Activated CD4-positive, alpha-beta T cell treated with anti-CD3 and anti-CD28 coated beads, Interleukin-2, amount 10 ng/mL, durations not matched to agents 7 days and 5 days (primary cell): ENCODE measurements at places on chromosomes 3 and 15. TPM values are rescaled to one million over a fixed set of nuclear protein-coding genes. Genes with fewer than 3 reads are reported as not detected.

DNA sequence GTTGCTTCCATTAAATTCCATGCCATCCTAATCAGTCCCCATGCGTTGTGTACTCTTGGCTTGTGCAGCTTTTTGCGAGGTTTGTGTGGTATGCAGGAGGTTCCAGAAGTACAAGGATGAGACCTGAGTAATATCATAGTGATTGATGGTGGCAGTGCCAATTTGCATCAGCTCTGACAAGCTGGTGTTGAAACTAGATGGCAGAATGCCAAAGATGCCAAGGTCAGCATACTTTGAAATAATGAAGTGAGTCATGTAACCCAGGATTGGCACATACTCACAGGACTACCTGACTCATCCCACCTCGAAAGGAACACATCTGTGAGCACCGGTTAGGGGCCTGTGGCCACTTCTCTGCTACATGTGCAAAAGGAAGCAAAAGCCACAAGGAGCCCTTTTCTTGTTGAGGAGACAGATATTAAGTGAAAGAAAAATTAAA lies 14.3 kb downstream of the KAT2B start:
- DNase-seq = peak; percentile 68

DNA sequence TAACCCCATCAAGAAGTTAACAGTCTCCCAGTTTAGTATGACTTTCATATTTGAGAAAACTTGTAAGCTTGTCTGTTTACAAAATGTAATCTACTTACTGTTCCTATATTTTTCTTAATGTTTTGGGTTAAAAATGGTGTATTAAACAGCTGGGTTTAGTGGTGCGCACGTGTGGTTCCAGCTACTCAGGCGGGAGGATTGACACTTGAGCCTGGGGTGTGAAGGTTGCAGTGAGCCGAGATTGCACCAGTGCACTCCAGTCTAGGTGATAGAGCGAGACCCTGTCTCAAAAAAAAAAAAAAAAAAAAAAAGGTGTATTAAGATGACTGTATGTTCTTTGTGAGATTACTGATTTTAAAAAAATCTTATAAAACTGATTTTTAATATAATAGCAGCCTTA lies 69.3 kb downstream of the BBX start:
- DNase-seq = no peak

- DNase-seq = no peak
Observed at GRCh38 chr3:41024031-41024836, 175.1 kb upstream of the CTNNB1 start.

- no peak for DNase-seq
Observed at GRCh38 chr15:94791008-94791407, 559.6 kb downstream of the MCTP2 start.

DNA sequence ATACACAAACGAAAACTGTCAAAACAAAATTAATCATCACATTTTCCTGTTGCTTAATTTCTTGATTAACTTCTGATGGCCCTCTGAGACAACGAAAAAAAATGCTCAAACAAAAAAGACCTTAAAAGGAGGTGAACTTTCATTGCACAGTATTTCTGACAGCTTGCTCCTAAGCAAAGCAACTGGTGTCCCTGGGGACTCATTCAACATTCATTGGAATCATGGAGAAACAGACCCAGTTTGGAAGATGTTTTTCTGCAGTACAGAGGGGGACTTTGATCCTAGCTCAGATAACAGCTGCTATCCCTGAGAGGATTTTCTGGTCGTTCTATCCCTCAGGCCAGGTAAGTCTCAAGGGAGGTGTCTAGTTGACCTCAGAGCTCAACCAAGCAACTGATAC lies 378.7 kb upstream of the ATP11B start:
- DNase-seq = no peak

DNA sequence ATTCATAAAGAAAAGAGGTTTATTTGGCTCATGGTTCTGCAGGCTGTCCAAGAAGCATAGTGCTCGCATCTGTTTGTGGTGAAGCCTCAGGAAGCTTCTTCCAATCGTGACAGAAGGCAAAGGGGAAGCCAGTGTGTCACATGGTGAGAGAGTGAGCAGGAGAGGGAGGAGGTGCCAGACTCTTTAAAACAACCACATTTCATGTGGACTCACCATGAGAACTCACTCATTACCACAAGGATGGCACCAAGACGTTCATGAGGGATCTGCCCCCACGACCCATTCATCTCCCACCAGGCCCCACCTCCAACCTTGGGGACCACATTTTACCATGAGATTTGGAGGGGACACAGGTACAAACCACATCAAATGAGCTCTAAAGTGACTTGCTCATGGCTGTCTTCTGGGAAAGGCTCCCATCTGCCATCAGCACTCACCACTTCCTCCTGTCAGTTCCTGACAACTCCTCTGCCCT lies 327.3 kb upstream of the TLE3 start:
- peak; percentile 30 for DNase-seq

DNA sequence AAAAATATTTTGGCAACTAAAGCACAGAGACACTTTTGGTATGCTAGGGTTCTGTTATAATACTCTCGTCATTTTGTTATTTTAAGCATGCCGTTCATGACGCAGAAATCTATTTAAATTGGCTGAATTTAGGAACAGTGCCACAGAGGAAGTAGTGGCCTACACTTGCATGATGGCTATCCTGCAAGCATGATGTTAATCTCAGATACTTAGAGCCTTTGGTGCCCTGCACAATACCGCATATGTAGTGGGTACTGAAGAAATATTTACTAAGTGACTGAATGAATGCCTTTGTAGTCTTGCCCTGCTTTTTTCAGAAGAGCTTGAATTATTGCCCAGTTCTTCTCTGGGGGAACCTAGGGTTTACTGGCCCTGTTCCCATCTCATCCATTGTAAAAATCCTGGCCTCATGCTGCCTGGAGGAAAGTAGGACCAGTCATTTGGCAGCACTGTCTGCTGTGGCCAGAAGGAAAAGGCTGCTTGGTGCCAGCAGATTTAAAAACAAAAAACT lies 79.0 kb downstream of the SERPINI1 start:
- DNase-seq = no peak

GRCh38 chr3:149424918-149425317 lies 47.5 kb upstream of the TM4SF1 start:
- no peak for DNase-seq

GRCh38 chr3:52912885-52913731 lies 15.8 kb upstream of the STIMATE start:
- no peak for DNase-seq

GRCh38 chr3:63352008-63352279 lies 73.8 kb downstream of the SYNPR start:
- DNase-seq = no peak

GRCh38 chr3:157282261-157283191 lies 122.6 kb upstream of the CCNL1 start:
- no peak for DNase-seq

GRCh38 chr3:45362758-45363157 lies 25.6 kb upstream of the LARS2 start:
- DNase-seq = no peak

DNA sequence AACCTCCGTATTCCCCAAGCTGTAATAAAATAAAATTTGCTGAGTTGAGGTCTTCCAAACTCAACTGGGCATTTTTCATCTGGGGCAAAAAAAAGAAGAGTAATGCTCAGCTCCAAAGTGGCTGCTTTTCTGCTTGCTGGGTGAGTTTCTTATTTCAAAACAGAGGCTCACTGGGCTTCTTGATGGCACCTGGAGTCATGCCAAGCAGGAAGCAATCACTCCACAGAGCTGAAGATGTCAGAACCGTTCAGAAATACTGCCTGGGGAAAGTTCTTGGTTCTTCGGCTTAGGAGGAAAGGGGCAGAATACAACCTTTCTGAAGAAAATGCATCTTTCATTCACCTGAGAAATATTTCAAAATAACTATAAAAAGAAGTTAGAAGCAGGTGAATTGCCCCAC lies 4.1 kb downstream of the CCR9 start:
- no peak for DNase-seq

DNA sequence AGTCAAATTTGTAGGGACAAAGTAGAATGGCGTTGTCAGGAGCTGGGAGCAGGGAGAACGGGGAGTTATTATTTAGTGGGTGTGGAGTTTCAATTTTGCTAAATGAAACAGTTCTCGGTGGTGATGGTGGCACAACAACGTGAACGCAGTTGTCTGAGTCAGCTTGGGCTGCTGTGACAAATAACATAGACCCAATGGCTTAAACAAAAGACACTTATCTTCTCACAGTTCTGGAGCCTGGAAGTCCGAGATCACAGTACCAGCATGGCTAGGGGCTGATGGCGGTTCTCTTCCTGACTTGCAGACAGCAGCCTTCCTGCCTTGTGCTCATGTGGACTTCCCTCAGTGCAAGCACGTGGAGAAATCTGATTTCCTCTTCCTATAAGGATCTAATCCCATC lies 90.2 kb downstream of the CHSY1 start:
- no peak for DNase-seq

GRCh38 chr3:83581546-83581945 lies 1377.2 kb upstream of the CADM2 start:
- DNase-seq = no peak

DNA sequence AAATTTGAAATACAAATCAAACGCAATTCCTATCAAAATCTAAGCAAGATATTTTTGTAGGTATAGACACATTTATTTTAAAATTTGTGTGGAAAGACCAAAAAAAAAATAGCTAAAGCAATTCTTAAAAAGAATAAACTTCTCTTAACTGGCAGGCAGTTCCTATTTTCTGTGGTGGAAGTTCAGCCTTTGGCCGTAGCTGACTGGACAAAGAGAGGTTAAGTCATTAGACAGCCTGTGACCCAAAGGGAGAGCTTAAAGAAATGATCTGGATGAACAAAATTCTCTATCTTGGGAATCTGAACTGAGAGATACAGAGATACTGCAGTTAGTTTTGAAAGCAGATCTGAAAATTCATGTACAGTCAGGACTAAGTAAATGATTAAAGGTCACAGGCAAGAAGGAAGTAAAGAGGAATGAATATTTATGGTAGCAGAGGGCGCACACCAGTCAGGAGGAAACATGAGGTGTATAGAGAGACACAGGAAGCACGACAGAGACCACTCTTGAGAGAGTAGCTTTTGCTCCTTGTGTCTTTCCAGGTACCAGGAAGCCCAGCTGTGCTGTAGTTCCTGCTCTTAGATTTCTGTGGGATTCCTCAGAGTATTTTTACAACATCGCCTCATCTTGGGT lies 57.5 kb downstream of the TPRG1 start:
- DNase-seq = no peak

GRCh38 chr15:40258544-40258943 lies 19.7 kb downstream of the PAK6 start:
- no peak for DNase-seq

FSIP1 gene
- 0.48 TPM for total RNA-seq

POPDC2 gene
- 1.7 TPM for total RNA-seq

IQCF5 gene
- not detected for total RNA-seq

MAP1A gene
- total RNA-seq = 9.9 TPM

TMC3 gene
- total RNA-seq = not detected

NANOGP8 gene
- total RNA-seq = not detected

GOLGA6L4 gene
- total RNA-seq = 0.83 TPM

HAPLN3 gene
- 75.4 TPM for total RNA-seq

KIF9 gene
- 3.9 TPM for total RNA-seq

CALML4 gene
- total RNA-seq = 11.2 TPM

SCAMP5 gene
- 2.0 TPM for total RNA-seq

EXD1 gene
- not detected for total RNA-seq
